ENCODE measurements at places on chromosomes 16 and 17.

DNA sequence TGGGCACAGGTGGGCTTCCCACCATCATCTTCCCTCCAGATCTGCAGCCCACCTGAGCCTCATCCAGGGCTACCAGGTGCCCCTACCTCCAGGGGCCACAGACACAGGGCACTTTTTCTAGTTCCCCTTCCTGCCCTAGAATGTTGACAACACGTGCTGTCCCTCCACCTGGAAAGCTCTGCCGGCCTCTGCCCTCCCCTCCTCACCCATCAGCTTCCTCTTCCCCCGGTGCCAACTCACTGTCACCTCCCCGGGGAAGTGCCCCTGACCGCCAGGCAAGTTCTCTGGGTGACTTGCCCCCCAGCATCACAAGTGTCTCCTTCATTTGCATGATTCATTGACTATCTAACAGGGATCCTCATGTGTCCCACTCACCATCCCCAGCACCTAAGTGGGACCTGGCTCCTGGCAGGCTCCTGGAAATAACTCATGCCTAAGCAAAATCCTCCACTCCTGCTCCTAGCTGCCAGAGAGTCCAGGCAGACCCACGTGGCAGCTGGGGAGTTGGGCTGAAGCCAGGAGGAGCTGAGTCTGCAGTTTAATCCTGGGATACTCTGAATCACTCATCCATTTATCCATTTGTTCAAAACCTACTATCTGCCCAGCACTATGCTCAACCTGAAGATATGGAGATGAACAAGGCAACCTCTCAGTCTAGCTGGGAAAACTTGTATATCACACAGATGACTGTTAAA is 304.4 kb downstream of the FOXL1 start:
- DNase-seq, result no peak

- DNase-seq, result no peak
Observed at GRCh38 chr16:3038256-3038655, 1.5 kb upstream of the BICDL2 start.

GRCh38 chr16:87747626-87748414 is 18.0 kb downstream of the KLHDC4 start:
- DNase-seq, result no peak

GRCh38 chr16:85608515-85608885 is 4.6 kb upstream of the GSE1 start:
- no peak for DNase-seq

- DNase-seq, result no peak
Observed at GRCh38 chr16:47946092-47946491, 209.7 kb downstream of the ABCC12 start.

DNA sequence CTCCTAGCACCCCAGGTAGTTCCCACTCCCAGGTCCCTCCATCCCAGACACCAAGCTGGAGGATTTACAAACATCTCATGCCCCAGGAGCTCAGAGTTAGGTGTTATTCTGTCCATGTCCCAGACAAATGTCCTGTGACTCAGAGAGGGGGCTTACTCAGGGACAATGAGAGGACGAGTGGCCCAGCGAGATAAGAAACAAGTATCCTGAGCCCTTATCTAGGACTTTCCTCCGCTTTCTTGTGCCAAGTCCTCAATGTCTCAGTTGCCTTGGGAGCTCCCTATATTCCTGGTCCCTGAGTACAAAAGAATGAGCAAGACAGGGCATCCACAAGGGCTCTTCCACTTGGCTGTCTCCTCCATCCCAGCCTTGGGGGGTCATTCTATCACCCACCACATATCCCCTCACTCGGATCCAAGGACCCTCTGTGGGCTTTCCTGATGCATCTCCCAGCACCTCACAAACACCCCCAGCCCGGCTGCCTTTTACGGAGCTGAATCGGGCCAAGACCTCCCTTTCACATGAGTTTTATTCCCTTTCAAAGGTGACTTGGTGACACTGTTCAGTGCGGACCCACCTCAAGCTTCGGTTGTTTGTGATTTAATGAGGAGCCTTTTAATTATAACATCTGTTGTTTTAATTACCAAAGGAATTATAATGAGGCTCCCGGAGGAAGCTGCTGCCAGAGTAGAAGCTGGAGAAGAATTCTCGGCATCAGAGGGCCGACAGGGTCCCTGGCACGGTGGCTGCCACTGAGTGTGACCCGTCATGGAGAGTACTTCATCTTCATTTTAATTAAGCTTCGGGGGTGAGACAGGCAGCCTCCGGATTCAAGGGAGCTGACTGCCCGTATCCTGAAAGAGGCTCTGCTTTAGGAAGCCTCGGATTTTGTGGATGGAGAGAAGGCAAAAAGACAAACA is 121.5 kb downstream of the WSCD1 start:
- DNase-seq, result no peak

DNA sequence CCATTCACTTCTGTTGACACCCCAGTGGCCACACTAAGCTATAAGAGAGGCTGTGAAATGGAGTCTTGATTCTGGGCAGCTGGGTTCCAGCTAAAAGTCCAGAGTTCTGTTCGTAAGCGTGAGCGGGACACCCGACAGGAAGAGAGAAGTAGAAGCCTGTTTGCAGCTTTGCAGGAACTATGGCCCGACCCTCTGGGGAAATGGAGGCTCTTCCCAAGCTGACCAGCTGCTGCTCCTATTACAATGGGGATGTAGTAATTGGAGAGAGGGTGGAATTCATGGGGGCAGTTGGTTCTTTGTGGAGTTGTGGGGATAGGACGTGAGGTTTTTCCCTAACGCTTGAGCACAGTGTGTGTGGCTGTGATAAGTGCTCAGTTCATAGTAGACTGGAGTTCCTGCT is 28.4 kb downstream of the UBALD1 start:
- DNase-seq, result no peak

GRCh38 chr16:65306722-65307121 is 184.9 kb upstream of the CDH11 start:
- no peak for DNase-seq

GRCh38 chr16:23423496-23424049 is 29.4 kb downstream of the COG7 start:
- DNase-seq, result no peak

- DNase-seq, result no peak
Observed at GRCh38 chr16:1137604-1138003, 15.3 kb upstream of the CACNA1H start.

GRCh38 chr16:25854141-25854540 is 162.4 kb downstream of the HS3ST4 start:
- DNase-seq, result no peak

DNA sequence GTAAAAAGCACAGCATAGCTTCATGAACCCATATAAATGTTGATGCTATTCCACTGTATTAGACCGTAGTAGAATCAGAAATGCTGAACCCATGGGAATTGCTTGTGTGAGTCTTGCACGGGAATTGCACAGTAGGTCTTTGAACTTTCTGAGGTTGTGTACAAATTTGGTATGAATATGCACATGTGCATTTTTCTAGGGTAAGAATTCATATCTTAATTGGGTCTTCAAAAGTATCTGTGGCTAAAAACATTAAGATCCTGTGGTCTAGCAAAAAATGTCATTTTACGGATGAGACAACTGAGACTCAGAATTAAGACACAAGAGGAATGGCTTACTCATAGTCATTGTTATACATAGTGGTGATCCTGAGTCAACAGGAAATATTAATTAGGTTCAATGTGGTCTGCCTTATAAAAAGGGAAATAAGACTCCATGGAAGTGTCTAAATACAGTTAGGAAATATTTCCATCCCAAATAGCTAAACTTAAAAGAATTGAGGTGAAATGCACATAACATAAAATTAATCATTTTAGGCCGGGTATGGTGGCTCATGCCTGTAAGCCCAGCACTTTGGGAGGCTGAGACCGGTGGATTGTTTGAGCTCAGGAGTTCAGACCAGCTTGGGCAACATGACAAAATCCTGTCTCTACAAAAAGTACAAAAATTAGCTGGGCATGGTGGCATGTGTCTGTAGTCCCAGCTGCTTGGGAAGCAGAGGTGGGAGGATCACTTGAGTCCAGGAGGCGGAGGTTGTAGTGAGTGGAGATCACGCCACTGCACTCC is 22.8 kb downstream of the TAOK1 start:
- DNase-seq, result no peak

GRCh38 chr17:31275116-31275515 is 21.9 kb downstream of the OMG start:
- DNase-seq, result no peak

DNA sequence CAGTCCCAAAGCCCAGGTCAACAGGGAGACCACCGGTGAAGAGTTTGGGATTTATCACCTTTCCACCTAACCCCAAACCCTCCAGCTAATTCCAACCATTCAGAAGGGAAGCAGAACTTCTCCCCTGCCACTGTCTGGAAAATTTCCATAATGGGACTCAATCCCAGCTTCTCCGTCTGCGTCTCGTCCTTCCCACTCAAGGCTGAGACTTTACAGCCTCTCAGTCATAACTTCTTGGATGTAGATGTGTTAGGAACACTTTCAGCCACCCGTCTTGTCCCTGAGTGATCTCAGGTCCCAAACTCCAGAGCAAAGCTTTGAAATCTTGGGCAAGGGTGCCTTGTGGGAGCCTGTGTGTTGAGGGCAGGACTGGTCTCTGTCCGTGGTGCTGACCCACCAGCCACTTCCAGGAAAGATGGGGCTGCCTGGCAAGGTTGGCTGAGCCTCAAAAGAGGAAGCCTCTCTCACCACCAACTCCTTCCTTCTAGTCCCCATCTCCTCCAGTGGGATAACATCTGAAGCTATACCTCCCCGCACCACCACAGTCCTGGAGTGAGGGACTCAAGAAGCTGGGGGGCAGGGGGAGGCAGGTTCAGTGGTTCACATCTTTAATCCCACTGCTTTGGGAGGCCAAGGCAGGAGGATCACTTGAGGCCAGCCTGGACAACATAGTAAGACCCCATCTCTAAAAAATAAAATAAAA is 9.3 kb downstream of the GAS2L2 start:
- no peak for DNase-seq

DNA sequence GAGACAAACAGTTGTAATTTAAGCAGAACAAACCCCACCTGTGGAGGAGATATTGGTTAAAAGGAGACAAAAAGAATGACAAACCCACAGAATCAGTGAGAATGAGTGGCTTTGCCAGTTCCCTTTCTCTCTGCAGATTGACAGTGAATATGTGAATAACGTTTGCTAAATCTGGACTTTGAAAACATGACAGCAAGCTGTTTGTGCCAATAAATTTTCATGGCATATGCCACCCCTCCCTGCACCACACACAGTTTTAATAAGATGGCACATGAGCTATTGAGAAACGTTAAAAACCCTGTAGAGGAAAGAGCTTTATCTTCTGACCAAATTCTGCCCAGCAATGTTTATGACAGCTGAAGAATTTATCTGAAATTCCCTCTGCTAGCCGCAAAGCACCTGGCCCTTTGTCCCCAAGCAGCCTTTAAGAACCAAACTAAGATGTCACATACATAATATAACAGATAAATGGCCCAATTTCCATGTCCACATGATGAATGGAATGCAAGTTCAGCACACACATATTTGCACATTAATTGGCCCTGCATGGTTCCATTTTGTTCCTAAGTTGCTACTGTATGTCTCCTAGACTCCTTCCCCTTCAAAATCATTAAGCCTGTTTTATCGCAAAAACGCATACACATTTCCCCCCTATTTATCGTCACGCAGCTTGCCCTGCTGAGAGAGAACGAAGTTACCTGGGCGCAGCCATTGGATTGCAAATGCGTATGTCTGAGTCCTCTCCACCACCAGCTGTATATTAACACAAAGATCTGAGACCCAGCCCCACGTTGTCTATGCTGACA is 773.5 kb upstream of the EEF2KMT start:
- DNase-seq, result no peak

GRCh38 chr17:73356561-73357170 is 44.9 kb upstream of the CDC42EP4 start:
- no peak for DNase-seq

DNA sequence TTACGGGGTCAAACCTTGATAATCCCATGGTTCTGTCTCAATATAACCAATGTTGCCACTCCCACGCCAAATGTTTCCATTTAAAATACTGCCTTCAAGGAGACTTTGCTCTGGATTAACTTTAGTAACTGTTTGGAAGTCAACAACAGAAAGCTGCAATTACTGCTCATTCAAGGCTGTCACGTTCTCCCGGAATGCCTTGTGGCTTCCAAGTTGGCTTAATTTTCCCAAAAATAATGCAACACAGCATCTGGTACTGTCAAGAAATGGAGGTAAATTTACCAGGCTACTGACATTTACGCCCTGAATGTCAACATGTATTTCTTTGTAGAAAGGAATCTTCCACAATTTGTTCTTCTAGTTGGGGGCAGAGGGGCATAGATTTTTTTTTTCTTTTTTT is 38.2 kb downstream of the GPRC5B start:
- no peak for DNase-seq

- no peak for DNase-seq
Observed at GRCh38 chr17:699345-699744, 15.3 kb downstream of the VPS53 start.

DNA sequence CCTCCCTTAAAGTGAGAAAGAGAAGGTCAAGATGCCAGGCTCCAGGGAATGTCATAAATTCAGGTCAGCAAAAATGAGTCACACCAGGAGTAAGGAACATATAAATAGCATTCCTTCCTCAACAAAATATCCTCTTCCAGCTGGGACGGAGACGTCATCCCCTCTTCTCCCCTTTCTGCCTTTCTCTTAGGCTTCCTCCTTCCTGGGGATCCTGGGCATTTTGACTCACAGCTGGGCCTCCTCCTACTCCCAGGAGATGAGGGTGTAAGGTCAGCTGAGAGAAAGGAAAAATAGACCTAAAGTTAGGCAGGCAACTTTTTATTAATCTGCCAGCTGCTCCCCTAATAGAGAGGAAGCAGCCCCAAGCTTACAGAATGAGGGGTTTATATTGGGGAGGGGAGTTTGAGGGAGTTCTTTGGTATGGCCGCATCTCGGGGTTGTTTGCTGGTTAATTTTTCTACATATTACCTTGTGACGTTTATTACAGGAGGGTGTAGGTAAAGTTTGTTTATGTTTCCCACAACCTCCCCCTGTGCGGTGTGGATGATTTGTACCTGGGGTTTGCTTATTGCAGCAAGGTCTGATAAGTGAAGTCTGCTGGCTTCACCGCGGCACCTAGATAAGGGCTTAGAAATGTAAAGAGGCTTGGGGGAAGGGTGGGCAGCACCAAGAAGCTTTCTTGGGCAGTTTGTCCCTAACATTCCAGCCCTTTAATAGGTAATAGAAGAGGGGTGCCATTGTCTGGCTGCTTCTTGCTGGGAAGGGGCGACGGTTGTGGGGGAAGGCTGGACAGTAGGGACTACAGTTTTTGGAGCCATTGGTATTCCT is 7.1 kb upstream of the ZNF747 start:
- DNase-seq, result no peak

- no peak for DNase-seq
Observed at GRCh38 chr16:24150282-24150681, 105.9 kb upstream of the CACNG3 start.

DNA sequence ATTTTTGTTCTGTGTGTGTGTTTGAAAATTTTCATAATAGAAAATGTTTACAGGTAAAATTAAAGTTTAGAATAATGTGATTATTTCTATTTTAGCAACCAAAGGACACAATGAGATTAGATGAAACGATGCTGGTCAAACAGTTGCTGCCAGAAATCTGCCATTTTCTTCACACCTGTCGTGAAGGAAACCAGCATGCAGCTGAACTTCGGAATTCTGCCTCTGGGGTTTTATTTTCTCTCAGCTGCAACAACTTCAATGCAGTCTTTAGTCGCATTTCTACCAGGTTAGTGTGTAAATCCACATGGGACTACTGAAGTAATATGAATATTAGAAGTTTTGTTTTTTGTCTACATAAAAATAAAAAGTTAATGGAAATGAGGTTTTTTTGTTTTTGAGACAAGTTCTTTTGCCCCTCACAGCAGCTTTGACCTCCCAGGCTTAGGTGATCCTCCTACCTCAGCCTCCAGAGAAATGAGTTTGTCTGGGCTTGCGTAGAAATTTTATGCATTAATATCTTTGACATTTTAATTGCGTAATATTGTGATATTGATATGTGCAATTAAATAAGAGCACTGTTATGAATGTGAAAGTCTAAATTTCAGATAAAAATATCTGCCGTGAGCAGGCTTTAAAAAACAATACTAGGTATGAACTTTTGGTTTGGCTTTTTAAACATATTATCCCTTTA is 68.5 kb downstream of the NF1 start:
- no peak for DNase-seq

Measured in stimulated activated CD4-positive, alpha-beta T cell treated with anti-CD3 and anti-CD28 coated beads, Interleukin-4, amount 100 ng/mL, for 48 hours (primary cell).